ENCODE measurements at places on chromosomes 11 and 22.

DNA sequence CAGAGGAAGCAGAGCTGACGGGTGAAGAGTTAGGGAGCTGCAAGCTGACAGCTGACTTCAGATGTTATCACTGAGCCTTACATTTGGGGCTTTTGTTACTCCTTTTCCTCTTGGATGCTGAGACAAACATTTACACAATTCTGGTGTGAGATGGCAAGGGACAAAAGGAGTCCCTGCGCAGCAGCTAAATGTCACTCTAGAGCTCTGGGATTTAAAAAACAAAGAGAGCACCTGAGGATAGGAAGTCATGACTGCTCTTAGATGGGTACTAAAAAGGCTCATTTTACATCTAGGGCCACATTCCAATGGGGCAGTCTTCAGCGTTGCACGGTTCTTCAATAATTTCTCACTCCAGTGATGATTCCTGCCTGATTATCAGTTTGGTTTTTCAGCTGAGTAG lies 204.5 kb downstream of the RAB38 start:
- no peak for DNase-seq

GRCh38 chr11:8911029-8911823 lies at the start of gene AKIP1:
AKIP1 (plus strand) TSS chr11:8911189; CDS start chr11:8911450, 261 bp downstream.
- peak; percentile 99 for DNase-seq

GRCh38 chr11:47394322-47395222 lies 13.8 kb upstream of the SLC39A13 start:
- DNase-seq = no peak

- DNase-seq = peak; percentile 61
Measured at GRCh38 chr11:118531597-118532084, 649 bp downstream of the TMEM25 start.

DNA sequence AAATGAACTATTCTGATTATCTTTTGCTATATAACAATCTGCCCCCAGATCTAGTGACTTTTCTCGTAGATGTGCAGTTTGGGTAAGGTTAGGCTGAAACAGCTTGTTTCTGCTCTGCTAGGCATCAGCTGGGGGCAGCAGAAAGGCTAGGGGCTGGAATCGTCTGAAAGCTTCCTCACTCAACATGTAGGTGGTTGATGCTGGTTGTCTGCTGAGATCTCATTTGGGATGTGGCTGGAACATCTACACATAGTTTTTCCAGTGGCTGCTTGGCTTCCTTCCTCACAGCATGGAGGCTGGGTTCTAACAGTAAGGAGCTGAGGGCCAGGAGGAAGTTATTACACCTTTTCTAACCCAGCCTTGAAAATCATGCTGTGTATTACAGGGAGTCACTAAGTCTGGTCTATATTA lies 30.2 kb downstream of the USP47 start:
- DNase-seq = no peak

- no peak for DNase-seq
Measured at GRCh38 chr11:97225794-97226193, 836.0 kb downstream of the JRKL start.

GRCh38 chr22:49009359-49010063 lies 818.2 kb downstream of the BRD1 start:
- DNase-seq = no peak

DNA sequence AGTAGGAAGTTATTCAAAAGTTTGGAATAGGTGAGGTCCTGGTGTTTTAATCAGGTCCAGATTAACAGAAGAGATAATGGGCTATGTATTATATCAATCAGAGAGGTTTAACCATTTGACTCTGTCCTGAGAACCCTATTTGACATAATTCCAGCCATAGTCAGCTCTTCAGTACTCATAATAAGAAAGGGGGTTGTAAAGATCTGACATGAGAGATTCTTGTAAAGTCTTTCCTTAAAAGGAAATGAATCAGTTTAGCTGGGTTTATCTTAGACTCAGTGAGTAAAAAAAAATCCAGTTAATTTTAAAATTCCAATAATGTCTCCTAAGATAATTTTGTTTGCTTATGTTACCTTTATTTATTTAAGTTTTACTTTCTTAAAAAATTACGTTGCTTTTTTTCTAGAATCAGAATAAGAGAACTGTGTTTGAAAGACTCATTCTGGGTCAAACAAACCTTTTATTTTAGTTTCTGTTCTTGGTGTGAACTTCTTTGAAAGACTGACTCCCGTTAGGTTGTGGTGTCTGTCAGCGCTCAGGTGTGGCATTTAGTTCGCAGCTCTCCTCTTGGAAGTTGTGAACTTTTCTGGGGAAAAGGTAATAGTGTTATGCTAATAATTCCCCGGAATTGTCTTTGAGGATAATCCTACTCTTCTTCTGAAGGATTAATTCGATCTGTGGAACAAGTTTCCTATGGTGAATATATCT lies 20.5 kb downstream of the NUCB2 start:
- DNase-seq = no peak

DNA sequence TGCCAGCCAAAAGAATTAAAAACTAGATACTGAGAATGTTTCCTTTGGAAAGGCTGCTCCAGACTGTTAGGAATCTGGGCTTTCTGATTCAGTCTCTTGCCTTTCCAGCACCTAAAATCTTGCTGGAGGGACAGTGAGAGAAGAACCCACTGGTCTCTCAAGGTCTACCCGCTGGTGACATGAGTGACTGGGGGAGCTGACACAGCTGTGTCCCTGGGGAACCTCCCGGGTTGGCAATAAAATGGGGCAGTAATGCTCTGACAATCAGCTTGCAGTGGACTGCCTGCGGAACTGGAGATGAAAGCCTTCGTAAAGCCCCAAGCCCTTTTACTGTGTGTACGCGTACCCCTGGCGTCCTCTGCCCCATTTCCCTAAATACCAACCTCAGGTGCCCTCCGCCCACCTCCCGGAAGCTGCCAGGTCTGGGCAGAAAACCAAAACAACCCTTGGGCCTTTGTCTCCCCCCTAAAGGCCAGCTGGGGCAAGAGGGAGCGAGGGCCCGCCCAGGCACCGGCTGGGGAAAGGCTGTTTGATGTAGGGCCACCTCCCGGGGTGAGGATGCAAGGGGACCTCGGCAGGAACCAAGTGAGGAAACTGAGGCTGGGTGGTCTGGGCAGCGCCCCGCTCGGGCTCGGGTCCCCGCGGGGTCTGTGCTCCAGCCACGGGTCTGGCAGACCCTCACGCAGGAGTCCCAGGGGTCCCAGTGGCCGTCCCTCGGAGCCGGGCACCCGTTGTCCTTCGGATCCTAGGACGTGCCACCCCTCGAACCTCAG lies 741 bp downstream of the CARS1 start:
- DNase-seq = peak; percentile 39

DNA sequence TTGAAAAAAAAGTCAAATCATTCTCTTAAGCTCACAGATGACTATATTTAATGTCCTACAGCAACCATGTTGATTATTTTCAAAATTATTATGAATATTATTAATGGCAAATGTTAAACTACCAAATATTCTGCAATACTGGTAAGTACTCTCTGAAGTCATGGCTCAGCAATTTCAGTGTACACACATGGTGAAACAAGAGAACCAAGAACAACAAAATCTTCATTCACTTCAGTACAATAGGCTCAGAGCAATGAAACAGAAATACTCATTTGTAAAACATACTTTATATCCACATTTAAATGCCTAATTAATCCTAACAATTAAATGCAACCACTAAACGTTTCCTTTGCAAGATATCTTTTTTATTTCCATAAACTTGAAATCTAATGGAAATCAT lies 347.2 kb downstream of the TTC28 start:
- peak; percentile 34 for DNase-seq

DNA sequence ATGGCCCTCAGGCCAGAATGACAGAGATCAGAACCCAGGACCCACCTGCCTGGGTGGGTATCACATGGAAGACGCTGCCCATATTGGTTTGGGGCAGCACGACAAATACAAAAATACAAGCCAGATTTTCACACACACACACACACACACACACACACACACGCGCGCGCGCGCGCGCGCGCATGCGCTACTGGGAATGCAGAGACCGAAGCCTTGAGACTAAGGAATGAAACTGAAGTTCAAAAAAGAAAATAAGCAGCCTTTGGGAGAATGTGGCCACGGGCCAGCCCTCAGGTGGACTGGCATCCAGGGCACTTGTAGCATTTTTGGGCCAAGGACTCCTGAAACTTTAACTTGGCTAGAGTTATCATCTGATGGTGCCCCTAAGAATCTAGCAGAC lies 21.3 kb upstream of the NUP50 start:
- DNase-seq = no peak

- no peak for DNase-seq
Measured at GRCh38 chr11:122050021-122050690, 65.9 kb downstream of the BLID start.

DNA sequence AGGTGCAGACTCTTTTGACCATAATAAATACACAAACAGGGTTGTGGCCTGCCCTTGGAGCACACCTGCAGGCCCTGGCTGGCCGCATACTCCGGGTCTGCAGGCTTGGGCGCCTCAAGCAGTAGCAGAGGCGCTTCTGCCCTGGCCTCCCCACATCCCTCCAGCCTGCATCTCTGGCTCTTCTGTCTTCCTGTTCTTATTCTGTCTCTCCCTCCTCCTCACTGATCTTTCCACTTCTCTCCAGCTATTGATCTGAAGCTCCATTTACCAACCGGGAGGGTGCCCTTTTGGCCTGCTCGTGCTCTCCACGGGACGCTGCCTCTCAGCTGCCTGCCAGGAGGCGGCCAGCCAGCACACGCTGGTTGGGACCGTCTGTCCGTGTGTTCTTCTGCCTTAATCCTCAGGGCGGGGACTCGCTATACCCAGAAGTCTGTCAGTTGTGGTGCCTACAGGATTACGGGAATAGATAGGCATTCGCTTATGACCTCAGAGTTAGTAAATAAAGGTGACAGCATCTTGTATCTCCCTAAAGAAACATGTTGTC lies 5.2 kb downstream of the UPB1 start:
- DNase-seq = no peak

GRCh38 chr22:44045145-44045544 lies 21.0 kb downstream of the PARVB start:
- no peak for DNase-seq

DNA sequence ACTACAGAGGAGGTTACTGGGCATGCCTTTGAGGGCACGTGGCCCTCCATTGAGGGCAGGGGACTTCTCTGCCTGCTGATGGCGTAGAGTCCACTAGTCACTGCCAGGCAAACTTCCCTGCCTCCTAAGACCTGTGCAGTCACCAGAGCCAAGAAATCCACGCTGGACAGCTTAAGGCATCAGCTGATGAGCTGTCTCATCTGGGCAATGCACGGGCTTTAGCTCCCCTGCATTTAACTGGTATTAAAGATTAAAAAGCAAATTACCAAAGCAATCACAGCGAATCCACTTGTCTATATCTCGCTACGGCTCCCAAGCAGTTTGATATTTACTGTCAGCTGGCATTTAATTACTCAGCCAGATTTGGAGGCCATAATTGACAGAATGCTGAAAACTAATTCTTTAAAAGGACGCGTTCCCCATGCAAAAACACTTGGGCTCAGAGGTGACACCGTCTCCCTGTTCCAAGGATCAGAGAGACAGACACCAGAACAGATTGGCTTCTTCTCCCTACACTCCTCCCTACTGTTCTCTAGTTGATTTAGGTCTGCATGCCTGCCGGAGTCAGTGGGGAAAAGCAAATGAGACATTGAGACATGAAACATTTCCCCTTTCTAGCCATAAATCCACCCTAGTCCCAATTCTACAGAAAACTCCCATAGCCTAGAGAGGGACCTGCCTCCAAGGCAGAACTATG lies 68.5 kb downstream of the SPATA19 start:
- DNase-seq = no peak

DNA sequence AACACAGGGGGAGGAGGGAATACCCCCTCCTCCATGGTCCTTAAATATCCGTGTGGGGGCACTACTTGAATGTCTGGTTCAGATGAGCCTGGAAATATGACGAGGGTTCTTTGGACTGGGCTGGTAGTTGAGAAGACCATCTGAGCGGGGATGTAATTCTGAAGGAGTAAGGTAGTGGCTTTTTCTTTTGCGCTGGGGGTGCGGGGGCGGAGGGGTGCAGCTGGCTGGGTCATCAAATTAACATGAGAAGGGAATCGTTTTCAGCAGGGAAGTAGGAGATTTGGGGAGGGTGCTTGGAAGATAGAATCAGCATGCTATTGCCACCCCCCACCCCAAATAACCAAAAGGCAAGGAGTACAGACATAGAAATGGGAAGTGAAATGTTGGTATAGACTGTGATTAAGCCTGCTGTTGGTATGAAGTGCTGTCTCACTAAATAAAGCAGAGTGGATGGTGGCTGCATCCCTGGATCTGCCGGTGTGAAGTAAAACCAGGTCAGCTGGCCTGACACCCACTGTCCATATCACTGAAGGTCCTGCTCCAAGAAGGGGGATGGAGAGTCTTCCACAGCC lies 121.9 kb upstream of the HSD17B12 start:
- DNase-seq = no peak

DNA sequence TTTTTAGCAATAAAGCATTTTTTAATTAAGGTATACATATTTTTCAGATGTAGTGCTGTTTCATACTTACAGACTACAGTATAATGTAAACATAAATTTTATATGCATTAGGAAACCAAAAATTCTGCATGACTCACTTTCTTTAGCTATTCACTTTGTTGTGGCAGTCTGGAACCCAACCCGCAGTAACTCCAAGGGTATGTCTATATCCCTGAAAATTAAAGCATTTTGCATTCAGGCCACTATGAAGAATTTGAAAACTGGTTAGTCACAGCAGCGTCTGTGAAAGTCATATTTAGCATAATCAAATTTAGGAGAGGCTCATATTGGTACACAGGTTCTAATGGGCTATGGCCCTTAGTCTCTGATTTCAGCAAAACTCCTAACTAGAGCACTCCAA lies 46.8 kb downstream of the BBOX1 start:
- no peak for DNase-seq

GRCh38 chr11:114301927-114302326 lies 5.7 kb downstream of the NNMT start:
- DNase-seq = no peak

DNA sequence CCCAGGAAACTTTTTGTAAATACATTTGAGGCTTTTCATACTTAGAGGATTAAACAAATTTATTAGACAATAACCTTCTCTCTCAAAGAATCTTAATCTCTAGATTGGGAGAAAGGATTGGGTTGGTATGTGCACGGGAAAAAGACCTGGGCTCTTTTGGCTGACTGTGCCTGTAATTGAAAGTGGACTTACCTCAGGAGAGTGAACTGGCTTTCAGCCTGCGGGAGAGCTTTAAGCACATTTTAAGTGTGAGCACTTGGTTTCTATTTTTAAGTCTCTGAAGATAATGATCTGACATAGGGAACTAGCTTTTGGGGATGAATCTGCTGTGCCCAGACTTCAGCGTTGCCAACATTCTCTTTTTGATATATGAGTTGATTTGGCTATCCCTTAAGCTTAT lies 35.8 kb downstream of the UVRAG start:
- no peak for DNase-seq

DNA sequence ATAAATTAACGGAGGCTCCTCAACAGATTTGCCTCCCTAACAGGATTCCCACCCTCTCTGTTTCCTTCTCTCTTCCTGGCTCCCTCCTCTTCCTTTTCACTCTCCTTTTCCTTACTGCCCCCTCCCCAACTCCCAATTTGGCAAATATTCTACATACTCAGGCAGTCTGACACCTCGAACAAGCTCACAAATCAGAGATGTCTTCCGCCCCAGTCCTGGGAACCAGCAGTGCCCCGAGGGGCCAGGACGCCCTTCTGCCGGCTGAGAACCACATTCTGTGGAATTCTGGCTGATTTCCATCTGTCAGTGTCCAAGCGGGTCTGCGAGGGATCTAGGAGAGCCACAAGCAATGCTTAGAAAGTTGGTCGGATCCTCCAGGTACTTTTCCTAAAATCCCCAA lies 94.0 kb downstream of the NTM start:
- no peak for DNase-seq

Data from NCI-H1105 treated with DMSO at 0.1 percent for 48 hours (cell line).